ENCODE measurements at places on chromosomes 1 and 21.

GRCh38 chr1:8670371-8670818 is 147.0 kb downstream of the RERE start:
- no peak for DNase-seq

GRCh38 chr1:205024679-205025078 is 18.3 kb upstream of the CNTN2 start:
- no peak for DNase-seq

- no peak for DNase-seq
These were observed 29.6 kb upstream of the SMYD2 start for GRCh38 chr1:214251354-214251753.

DNA sequence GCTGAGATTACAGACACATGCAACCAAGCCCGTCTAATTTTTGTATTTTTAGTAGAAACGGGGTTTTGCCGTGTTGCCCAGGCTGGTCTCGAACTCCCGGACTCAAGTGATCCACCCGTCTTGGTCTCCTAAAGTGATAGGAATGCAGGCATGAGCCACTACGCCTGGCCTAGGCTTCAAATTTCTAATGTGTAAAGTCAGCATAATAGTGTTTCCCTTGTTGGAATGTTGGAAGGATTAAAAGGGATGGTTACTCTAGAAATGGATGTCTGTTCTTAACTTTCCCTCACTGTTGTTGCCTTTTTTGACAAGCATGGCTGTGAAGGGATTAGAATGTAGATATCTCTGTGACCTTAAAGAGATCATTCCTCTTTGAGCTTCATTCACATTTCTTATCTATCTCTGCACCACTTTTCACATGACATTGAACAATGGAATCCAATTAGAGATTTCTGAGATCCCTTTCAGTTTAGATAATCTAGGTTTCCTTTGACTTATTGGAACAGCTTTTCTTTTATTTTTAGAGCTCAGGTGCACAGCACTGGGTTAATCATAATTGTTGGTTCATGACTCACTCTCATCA is 33.7 kb downstream of the NFASC start:
- no peak for DNase-seq

Data from GM12892 (cell line).